ENCODE measurements at places on chromosomes 4 and X.

GRCh38 chrX:66017659-66018170, 22.2 kb downstream of the VSIG4 start:
- no peak for DNase-seq

- DNase-seq: no peak
Measured at GRCh38 chr4:66014146-66014765, 344.0 kb upstream of the EPHA5 start.

GRCh38 chr4:187767158-187767557, 228.4 kb upstream of the ZFP42 start:
- DNase-seq: no peak

GRCh38 chr4:123874063-123874462, 477.5 kb downstream of the SPRY1 start:
- DNase-seq: no peak

- DNase-seq: no peak
Measured at GRCh38 chr4:306551-306961, 1.3 kb upstream of the ZNF732 start.

DNA sequence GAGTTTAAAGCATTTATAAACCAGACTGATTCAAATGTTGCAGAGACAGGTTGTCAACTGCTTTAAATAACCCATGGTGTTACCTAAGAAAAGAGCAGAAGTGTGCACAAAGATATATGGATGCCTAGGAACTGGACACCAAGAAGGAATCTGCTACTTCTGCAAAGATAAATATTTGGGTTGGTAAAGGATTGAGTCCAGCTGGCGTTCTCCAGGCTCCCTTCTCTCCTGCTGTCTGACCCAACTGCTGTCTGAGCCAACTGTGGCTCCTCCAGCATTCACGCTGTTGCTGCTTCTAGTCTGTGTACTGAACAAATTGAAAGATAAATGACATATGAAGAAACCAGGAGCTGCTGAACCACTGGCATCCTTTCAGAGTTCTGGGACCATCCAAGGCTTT, 1167.8 kb upstream of the PRKX start:
- DNase-seq: no peak

DNA sequence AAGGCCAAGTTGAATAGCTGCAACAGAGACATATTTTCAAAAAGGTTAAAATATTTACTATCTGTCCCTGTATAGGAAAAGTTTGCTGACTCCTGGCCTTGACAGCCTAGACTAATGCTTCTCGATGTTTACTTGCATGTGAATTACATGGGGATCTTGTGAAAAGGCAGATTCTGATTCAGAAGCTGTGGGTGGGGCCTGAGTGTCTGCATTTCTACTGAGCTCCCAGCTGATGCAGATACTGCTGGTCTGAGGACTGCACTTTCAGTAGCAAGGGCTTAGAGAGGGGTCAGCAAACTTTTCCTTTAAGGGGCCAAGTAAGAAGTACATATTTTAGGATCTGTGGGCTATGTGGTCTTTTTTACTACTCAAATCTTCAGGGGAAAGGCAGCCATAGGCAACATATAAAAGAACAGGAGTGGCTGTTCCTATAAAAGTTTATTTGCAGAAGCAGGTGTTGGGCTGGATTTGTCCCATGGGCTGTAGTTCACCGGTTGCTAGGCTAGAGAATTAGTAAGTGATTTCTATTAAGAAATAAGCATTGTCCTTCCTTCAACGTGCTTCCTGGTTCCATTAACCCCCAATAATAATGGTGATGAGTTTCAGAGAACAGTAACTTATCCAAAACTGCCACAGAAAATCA, 97.2 kb upstream of the PDE5A start:
- no peak for DNase-seq

- no peak for DNase-seq
Measured at GRCh38 chr4:102501447-102501696, 213 bp downstream of the NFKB1 start.

DNA sequence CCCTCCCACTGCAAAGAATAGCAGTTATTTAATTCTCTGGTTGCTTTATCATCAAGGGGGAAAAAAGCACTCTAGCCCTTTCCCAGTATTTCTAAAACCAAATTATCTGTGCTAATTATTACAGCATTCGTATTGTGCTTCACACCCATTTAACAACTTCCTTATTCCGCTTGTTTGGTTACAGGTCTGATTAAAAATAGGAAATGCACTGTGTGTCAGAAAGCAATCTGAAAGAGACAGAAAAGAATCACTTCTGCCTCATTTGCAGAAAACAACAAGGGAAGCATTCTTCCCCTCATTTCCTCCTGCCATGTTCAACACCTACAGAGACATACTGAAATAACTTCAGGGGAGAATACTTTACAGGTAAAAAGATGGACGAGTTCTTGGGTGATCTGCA, 114.9 kb upstream of the MAP3K15 start:
- DNase-seq: no peak

- DNase-seq: no peak
Measured at GRCh38 chrX:39774774-39775328, 322.9 kb downstream of the BCOR start.

DNA sequence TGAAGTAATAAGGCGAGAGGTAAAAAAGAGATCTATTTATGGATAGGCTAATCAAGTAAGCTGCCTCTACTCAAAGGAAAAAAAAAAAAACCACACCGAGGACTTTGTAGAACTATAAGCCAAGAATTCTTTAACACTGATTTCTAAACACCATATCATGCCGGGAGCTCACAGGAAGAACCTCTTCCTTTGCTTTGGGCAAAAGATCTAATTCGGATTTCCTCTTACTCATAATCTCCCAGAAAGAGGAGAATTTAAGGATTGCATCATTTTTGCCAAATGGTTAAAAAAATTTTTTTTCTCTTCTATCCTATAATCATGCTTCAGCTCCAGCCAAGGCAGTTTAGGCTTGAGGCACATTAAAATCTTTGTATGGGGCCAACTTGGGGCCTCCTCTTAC, 95.5 kb downstream of the ZNF827 start:
- no peak for DNase-seq

- no peak for DNase-seq
Measured at GRCh38 chr4:139773560-139774318, 108.1 kb downstream of the MGST2 start.

DNA sequence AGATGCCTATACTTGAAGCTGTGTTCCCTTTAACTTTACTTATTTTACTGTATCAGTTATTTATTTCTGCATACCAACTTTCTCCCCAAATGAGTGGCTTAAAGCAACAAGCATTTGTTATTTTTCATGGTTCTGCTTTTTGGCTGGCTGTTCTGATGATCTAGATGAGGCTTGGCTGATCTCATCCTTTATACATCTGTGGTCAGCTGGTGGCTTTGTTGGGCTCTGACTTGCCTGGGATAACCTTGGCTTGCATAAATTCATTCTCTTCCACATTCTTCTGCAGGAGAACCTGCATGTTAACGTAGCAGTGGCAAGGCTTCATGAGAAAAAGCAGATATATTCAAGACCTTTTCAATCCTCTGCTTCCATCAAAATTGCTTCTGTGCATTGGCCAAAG, 1317.6 kb downstream of the ADGRL3 start:
- no peak for DNase-seq

DNA sequence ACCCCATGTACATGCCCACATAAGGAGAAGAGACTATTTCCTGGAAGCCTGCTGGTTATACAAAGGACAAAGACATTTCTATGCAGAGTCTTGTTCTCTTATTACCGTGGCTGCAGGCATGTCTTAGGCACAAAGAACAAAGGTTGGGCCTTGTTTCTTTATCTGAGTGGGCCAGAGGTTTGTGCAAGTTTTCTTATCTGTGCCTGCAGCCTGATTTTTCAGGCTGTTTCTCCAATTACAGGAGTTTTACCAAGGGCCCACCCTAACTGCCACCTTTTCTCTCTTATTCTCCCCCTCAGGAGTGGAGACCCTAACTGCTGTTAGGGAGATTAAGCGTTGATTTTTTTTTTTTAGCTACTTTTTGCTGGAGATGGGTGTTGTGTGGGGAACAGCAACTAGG, 3.5 kb downstream of the TENT5D start:
- DNase-seq: no peak

DNA sequence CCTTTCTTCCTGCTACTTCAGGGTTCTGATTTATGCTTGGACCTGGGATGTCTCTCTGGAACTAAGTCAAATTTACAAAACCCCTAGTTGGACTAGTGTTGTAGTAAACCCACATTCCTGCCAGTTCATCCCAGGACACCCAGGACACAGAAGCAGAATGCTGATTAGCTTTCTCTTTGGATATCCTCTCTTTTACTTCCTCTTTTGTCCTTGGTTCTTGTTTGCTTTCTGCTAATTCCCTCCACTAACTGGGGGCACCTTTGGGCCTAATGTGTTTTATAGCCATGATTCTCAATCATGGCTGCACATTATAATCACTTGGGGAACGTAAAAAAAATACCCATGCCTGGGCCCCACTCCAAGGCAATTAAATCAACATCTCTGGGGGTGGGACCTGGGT, 42.5 kb downstream of the LANCL3 start:
- DNase-seq: no peak

- no peak for DNase-seq
Measured at GRCh38 chr4:80956421-80956820, 74.1 kb upstream of the BMP3 start.

DNA sequence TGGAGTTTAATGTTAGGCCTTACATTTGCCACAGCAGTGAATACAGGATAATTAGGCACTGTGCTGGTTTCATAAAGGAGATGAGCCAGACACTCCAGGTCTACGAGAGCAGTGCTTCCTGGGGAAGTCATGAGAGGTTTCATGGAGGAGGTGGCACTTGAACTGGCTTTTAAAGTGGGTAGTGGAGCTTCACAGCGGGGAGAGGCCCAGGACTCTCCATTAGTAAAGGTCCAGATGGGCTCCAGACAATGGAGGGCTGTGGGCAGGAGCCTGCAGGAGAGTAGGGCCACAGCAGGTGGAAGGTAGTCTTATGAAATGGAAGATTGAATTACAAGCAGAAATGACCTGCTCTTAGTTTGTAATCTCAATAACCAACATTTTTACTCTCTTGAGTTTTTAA, 29.0 kb downstream of the CLDN22 start:
- no peak for DNase-seq

DNA sequence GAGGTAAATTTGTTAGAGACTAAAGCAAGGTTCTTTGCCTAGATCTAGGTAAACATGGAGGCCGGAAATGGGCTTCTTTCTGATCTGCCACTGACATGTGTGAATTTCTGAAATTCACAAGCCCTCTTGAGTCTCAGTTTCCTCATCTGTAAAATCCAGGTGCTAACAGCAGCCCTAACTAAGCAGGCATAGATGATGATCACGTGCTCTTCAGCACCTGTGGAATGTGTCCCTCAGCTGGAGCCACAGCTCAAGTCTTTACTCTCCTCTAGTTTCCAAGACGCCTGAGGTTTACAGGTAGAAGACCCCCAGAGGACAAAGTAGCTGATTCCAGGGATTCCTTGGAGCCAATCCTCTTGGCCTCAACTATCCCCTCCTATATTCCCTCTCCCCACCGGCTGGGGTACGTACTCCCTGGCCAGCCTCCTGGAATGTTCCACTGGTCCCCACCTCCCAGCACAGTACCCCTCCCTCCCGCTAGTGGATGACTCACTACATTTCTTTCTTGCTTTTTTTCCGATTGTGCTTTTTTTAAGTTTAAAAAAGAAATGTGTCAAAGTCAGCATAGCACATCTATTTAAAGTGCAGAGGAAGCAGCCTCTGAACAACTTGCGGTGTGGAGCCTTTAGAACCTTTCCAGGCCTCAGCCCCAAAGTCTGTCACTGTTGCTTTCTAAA, 98.4 kb downstream of the PHKA2 start:
- DNase-seq: no peak

- DNase-seq: no peak
Measured at GRCh38 chr4:87209182-87209581, 11.2 kb downstream of the KLHL8 start.

GRCh38 chrX:83509254-83509801, 1.2 kb downstream of the POU3F4 start:
- DNase-seq: no peak

DNA sequence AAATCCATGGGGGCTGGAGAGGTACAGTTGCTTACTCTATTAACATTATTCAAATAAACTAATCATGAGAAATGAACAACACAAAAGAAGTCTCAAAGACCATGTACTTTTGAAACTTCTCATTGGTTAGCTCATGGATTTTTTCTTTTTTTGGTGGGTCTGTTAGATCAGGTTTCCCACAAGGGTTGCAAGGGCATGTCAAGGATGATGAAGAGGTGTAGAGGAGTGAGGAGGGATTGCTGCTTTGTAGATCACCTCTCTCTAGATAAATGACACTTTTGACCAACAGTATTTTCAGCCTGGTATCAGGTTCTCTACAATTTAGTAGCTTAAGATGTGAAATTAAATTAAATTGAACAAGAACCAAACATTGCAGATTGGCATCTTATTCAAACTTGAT, 417.9 kb upstream of the AGA start:
- DNase-seq: no peak

DNA sequence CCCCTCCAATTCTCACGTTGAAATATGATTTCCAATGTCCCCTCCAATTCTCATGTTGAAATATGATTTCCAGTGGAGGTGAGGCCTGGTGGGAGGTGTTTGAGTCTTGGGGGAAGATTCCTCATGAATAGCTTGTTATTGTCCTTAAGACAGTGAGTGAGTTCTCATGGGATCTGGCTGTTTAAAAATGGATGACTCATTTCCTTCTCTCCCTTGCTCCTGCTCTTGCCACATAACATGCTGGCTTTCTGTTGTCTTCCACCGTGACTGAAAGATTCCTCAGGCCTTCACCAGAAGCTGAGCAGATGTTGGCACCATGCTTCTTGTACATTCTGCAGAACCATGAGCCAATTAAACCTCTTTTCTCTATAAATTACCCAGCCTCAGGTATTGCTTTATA, 346.8 kb upstream of the TECRL start:
- no peak for DNase-seq

GRCh38 chr4:1209821-1210220, 37.4 kb upstream of the SPON2 start:
- no peak for DNase-seq

- no peak for DNase-seq
Measured at GRCh38 chr4:109290918-109291317, 11.5 kb downstream of the COL25A1 start.

DNA sequence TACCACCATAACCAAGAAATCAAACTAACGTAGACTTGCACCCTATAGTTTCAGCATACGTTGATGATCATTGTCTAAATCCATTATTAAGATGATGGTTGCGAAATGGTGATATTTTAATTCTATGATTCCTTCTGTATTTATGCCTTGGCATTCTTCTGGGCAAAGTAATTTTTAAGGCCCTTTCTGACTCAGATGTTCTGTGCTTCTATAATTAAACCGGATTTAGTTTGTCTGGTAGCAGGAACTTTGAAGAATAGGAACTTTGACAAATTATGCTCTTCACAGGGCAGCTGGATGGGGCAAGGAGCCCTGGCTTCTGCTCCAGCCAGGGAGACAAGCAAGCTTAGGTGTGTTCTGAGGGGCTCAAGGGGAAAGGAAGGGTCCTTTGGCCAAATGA, 23.8 kb upstream of the PLAC1 start:
- no peak for DNase-seq

All from T follicular helper cell (primary cell).